T-cell (primary cell): ENCODE measurements at places on chromosomes 5 and 9. TPM values are rescaled to one million over a fixed set of nuclear protein-coding genes. Genes with fewer than 3 reads are reported as not detected.

DNA sequence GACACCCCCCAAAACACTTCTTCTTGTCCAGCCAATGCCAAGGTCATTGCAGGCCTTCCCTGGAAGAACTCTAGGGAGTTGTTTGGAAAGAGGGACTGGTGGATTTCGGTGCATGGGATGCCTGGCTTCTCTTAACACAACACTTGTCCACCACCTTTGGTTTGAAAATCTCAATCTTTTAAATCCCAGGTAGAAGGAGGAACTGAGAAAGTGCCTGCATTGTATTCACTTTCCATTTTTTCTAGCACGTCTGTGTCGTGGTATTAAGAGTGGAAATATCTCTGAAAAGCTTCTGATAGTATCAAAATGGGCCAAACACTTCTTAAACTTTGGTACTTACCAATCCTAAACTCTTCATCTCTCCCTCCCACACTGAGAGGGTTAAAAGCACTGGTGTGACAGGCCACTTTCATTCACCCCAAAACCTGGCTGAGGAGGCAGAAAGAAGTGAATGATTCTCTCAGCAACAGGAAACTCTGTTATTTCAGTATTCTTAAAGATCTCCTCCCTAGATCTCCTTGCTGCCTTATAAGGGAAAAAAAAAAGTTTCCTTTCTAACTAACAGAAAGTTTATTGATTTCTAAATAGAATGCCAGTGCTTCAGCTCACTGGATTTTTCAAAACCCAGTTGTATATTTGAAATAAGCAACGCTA, 3.9 kb upstream of the NFIB start:
- no peak overlapping the region for H3K27ac ChIP-seq
- DNase-seq = no peak
- no peak overlapping the region for H3K4me3 ChIP-seq
- H3K36me3 ChIP-seq = no peaks in the 10 kb centered on the region

DNA sequence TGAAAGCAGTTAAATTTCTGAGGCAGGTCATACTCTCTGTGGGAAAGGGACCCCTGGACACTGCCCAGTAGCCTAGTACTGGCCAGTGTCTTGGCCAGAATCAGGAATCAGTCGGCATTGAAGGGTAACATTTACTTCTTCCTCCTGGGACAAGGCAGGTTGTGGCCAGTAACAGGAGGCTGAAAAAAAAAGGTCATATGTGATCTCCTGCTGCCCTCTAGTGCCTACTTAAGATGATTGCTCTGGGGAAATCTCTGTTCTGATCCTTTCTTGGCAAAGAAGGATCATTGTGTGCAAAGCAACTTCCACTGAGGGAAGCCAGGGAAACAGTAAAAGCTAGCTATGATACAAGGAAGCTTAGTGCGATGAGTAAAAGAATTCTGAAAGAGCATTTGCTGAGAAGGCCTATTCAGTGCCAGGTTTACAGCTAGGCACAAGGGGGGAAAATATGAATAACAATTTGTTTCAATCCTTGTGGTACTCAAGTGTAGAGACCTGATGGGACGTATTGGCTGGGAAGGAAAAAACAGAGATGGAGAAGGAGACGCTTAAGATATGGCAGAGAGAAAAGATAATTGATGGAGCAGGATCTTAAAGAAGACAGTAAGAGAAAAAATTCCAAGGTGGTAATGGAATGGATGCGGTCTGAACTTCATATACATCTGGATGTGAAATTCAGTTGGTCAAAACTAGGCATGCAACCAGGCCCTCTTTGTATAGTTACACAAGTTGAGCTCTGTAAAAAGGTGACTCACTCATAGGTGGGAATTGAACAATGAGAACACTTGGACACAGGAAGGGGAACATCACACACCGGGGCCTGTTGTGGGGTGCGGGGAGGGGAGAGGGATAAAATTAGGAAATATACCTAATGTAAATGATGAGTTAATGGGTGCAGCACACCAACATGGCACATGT, 25.8 kb upstream of the TRIM32 start:
- no peaks in the 10 kb centered on the region for H3K36me3 ChIP-seq
- no peak overlapping the region for H3K27ac ChIP-seq
- H3K4me1 ChIP-seq = no peaks in the 10 kb centered on the region
- DNase-seq = no peak

DNA sequence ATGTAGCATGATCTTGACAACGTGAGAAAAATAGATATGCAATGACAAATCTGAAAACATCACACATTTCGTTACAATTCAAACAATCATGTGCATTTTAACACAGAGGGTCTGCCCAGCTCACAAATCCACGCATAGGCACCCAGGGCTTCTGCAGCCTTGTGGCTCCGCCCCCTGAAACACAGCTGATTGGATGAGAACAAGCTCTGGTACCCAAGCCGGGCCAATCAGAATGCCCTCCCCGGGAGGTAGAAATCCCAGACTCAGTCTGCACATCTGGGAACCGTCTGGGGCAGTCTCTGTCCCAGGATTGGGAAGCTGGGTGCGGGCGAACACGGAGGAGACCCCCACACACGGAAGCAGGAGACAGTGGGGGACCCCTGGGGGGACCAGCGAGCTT, 137.5 kb downstream of the GAPVD1 start:
- H3K27ac ChIP-seq = no peak overlapping the region
- H3K27me3 ChIP-seq = peaks cover 3% of the 10 kb centered on the region
- no peak overlapping the region for H3K4me3 ChIP-seq
- no peak for DNase-seq

DNA sequence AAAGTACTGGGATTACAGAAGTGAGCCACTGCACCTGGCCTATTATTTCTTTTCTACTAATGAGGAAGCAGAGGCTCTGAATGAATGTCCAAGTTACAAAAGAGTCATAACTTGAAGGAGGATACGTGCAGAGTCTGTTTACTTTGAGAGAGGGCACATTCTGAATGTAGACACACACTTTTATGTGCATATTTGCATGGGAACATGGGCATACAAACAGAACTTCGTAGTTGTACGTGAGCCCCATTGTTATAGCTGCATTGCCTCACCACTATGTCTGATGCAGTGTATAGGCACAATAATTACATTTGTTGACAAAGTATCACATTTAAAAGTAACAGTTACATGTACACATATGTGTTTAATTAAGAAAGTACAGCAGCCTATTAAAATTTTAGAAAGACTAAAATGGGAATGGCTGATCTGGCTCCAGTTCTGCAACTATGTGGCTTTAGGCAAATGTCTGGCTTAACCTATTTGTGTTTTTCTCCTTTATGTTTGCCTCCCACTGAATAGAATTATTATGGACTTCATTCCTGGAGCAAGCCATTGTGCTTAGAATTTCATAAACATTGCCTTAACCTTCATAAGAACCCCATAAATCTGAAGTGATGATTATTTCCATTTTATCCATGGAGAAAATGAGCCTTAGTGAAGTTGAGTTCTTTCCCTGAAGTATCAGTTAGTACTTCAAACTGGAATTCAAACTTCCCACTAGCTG, 3.0 kb upstream of the DPYSL3 start:
- DNase-seq = no peak
- H3K4me3 ChIP-seq = no peak overlapping the region
- H3K27me3 ChIP-seq = peaks cover 24% of the 10 kb centered on the region
- no peaks in the 10 kb centered on the region for H3K4me1 ChIP-seq

The IL5 gene
- total RNA-seq = not detected
